ENCODE measurements at places on chromosomes 1 and 21.

DNA sequence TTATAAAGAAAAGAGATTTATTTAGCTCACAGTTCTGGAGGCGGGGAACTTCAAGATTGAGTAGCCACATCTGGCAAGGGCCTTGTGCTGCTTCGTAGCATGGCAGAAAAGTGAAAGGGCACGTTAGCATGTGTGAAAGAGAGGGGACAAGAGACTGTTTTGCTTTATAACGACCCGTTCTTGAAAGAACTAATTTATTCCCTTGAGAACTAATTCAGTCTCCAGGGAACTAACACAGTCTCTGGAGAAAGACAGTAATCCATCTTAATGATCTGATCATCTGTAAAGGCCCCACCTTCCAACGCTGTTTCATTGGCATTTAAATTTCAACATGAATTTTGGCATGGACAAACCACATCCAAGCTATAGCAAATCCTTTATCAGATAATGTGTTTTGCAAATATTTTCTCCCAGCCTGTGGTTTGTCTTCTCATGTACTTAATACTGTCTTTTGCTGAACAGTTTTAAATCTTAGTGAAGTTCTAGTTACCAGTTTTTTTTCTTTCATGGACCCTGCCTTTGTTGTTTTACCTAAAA, 26.1 kb downstream of the MTR start:
- no peak for DNase-seq

GRCh38 chr1:8097077-8097799, 71.1 kb upstream of the ERRFI1 start:
- DNase-seq = no peak

DNA sequence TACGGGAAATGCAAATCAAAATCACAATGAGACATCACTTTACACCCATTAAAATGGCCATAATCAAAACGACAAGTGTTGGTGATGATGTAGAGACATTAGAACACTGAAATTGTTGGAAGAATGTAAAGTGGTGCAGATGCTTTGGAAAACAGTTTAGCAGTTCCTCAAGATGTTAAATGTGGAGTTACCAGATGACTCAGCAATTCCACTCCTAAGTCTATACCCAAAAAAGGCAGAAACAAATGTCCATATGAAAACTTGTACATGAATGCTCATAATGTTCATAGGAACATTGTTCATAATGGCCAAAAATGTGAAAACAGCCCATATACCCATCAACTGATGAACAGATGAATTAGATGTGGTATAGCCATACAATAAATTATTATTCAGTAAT, 267.4 kb downstream of the KCNH1 start:
- no peak for DNase-seq

DNA sequence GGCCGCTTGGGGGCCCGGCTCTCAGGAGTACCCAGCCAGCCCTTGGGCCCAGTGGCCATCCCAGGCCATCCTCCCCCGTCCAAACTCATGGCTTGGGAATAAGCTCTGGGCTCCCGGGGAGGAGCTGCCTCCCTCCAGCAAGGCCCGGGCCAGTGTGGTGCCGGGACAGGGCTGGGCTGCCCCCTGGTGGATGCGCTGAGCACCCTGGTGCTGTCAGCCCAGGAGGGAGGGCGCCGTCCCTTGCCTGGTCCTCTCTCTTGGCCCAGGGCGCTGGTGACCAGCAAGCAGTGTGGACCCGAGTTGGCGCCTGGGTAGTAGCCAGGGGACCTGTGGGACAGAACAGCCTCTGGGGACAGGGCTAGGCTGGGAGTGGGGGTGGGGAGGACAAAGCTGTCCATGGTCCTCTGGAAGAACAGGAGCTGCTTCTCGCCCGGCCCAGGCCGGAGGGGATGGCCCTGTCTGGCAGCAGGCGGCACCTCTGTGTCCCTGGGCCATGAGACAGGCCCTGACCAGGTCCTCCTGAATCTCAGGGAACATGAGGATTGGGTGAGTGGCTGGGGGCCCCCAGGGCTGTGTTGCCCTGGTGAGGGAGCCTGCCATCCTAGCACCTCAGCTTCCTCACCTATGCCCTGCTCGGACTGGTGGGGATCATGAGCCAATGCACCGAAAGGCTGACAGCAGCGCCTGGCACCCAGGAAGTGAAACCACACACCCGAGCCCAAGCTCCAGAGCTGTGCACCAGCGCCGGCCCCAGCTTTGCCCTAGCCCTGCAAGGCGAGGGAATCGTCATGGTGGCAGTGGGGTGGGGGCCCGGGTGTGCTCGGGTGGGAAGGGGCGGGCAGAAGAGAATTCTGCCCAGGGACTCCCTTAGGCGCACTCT, 9.4 kb downstream of the MORN1 start:
- peak; percentile 77 for DNase-seq

GRCh38 chr1:24250791-24251190, 63.7 kb upstream of the IFNLR1 start:
- DNase-seq = no peak

DNA sequence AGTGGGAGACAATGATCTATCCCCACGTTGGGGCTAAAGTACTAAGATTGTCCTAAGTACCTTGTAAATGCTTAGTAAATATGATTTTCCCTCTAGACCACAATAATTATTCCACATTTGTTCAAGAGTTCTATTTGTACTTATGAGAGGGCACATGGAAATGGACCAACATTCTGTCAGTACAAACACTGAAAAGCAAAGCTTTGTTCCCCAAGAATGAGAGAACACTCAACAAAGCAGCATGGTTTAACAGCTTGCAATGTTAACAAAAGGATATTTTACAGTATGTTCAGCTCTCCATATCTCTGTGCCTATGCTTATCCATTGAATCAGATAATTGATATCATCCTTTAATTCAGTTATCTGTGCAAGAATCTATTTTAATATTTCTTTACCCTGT, 35.4 kb downstream of the RBM11 start:
- DNase-seq = no peak

GRCh38 chr1:228222548-228222947, 14.7 kb downstream of the OBSCN start:
- peak; percentile 79 for DNase-seq

GRCh38 chr21:36693489-36694030, 5.4 kb upstream of the SIM2 start:
- no peak for DNase-seq

DNA sequence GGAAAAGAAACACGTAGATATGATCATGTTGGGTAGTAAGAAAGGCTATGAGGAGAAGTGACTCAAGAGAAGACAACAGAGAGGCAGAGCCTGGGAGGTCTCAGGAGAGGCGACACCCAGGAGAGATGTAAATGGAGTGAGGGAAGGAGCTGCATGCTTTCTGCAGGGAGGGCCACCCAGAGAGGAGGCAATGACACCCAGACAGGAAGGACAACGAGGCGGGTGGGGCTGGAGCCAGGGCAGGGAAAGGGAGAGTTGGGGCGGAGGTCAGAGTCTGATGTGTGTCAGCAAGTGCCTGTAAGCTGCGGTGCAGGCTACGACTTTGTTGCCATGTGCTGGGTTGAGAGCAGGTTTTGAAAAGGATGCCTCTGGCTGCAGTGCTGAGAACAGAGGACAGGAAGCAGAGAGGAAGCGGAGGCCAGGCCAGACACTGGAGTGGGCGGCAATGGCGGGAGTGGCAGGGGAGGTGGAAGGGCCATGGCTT, 31.3 kb downstream of the SLC1A7 start:
- no peak for DNase-seq

GRCh38 chr21:45001134-45002095, 61.6 kb downstream of the SLX9 start:
- no peak for DNase-seq

DNA sequence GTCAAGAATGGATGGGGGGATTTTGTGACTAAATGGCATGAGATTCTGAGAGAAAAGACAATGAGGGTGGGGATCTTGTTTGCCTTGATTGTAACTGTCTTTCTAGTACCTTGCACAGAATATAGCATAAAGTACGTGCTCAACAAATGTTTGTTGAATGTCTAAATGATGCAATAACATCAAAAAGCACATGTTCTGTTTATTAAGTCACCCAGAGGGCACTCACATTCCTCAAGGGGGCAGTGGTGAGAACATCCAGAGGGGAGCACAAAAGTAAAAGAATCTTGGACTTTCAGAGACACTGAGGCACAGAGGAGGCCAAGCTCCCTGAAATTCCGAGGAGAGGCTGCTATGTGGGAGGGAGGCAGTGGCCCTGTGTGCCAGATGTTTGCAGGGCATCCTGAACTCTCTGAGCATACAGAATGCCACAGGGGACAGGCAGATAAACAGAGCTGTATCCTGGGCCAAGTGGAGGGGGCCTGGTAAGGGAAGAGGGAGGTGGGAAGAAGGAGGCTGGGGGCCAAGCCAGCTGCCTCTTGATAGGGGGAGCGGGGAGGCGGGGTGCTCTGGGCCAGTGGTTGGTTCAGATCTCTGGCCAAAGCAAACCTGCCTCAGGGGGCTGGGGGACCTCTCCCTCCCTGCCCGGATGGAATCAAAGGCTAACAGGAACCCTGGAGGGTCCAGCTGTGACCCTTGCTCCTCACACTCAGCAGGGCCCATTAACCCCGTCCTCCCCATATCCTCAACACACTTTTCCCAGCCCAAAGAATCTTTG, 6.5 kb upstream of the ATP1A2 start:
- DNase-seq = peak; percentile 68

DNA sequence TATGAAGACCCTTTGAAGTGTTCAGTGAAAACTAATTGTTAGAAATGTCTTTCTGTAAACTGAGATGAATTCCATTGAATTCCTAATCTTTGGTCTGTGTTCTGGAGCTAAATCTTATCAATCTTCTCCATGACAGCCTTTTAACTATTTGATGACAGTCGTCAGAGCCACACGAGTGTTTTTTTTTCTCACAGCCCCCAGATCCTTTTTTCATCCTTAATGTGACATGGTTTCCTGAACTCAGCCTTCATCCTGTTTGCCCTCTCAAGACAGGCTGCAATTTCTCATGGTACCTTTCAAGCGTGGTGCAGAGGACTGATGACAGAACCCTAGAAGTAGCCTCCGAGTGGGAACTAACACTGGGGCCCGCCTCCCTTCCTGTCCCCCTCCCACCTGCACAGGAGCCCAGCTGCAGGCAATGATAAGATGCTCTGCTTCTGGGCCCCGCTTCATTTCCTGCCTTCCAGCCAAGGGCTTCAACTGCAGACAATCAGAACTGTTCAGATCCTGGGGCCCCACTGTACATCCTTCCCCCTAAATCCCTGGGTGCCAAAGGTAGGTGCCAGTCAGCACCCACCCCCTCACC, 114.6 kb upstream of the VAV3 start:
- DNase-seq = no peak

GRCh38 chr1:178464141-178464540, 32.6 kb downstream of the CLEC20A start:
- no peak for DNase-seq

DNA sequence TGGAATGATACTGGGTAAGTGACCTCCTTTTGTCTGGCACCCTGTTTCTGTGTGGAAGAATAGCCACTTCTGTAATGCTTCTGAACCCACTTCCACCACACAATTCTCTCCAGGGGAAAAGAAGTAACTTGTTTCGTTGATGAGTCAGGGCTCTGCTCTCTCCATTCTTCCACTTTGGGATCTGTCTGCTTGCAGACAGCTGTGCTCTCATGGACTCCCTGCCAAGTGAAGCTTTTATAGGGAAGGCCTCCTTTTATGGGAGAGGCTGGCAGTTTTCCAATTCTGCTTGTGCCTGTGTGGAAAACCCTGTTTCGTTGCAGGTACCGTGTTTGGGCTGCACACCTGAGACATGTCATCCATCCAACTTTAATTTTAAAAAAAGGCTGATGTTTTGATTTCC, 130.7 kb downstream of the GIPC2 start:
- no peak for DNase-seq

GRCh38 chr1:76807543-76808260, 59.6 kb upstream of the ST6GALNAC5 start:
- DNase-seq = no peak

GRCh38 chr1:8985915-8986813, 40.1 kb downstream of the SLC2A7 start:
- no peak for DNase-seq

DNA sequence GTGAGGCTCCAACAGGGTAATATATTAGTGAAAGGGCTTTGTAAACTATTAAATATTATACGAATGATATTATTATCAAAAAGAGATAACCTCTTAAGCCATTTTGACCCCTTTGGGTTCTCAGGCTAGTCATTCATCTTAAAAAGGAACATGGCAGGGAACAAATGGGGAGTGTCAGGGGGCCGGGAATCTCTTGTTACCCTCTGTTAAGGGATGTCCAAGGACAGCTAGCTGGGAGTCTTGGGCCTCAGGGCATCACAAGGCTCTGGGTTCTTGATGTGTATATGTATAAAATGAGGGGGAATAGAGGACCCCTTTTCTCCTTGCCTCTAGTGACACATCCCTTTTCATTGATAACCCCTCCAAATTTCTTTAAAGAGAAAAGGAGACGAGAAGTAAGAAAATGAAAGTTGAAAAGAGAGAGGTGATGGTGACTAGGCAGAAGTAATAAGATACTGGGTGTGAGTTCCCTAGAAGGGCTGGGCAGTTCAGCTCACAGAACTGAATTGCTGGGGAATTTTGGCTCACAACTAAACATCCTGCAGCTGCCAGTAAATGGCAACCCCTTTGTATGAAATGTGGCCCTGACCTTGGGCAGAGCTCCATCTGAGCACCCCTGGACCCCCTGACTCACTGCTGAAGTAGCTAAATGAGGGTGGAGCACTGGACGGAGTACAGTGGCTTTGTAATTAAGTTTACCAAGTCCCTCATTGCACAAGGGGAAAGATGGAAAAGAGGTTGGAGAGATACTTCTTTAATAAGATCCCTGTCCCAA, 20.0 kb upstream of the ZNF326 start:
- no peak for DNase-seq

- DNase-seq = no peak
Measured at GRCh38 chr1:118558933-118559332, 373.9 kb upstream of the SPAG17 start.

GRCh38 chr1:150622303-150622975, 7.0 kb downstream of the ENSA start:
- DNase-seq = no peak

DNA sequence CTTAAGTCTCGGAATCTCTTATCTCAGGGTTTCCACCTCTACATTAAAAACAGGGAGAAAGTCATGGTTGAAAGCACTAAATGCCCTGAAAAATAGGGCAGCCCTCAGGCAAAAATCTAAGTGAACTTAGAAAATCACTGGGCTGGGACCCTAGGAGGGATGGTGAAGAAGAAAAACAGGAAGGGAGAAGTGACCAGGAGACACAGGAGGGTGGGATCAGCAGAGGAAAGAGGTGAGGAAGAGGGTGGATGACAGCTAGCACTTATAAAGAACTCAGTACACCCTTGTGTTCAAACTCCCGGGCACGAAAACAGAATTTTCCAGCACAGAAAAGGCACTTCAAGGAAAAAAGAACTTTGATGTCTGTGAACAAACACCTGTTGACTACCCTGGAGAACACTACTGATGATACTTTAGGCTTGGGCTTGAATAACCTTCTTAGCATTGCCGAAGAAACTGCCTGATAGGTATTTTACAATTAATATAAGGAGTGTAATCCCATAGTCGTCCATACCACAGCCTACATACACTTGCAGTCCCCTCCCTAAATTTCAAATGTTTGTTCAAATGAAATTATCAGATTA, 2.0 kb downstream of the CHML start:
- DNase-seq = no peak

DNA sequence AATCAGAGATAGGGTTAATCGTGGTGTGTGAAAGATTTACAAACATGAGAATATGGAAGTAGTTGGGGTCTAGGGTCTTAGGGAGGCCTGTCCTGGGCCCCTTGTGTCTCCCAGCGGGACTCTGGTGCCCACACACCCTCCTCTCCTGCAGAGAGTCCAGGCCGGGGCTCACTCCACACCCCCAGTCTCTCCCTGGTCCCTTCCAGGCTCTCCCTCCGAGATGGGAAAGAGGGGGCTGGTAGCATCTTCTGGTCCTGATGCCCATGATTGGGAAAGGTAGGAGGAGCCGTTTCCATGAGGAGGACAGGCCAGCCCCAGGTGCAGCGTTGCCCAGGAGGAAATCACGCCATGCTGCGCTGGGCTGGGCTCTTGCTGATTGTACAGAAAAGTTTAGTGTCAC, 26.6 kb downstream of the PCNT start:
- DNase-seq = no peak

All from RPMI8226 (cell line).